Forelimb muscle (tissue), 1 donor: ENCODE measurements at places on chromosomes 5 and 9. TPM values are rescaled to one million over a fixed set of nuclear protein-coding genes. Genes with fewer than 3 reads are reported as not detected.
A peak's percentile ranks its signal among the peaks of the same experiment; 100 is the strongest.

DNA sequence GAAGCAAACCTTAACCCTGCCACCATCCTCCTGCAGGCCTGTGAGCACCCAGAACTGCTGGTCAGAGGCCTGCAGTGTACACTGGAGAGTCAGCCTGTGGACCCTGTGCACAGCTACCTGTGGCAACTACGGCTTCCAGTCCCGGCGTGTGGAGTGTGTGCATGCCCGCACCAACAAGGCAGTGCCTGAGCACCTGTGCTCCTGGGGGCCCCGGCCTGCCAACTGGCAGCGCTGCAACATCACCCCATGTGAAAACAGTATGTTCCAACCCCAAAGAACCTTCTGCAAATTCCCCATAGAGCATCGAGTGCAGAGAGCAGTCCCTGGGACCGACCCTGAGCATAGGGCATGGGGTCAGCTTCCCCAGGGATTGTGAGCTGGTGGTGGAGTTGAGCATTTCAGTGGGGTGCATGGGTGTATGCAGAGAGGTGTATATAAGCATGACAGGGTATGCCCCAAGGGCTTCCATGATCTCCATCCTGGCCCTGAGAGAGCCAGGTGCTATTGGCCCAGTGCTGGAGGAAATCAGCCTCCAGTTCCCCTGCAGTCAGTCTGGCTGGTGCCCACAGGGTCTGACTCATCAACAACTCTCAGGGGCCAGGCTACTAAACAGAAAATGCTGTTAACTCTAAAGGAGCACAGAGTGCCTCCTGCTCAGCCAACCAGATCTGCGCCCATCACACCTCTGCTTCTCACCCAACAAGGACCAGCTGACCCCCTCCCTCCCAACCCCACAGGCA is 126.2 kb downstream of the SAXO1 start:
- DNase-seq, result no peak

Gene EDIL3
- 11.6 TPM for polyA plus RNA-seq

Gene CNTFR
- 44.9 TPM for polyA plus RNA-seq

GRCh38 chr5:20555034-20555433 is 567.0 kb upstream of the CDH18 start:
- DNase-seq, result no peak

Gene FBLL1
- 0.86 TPM for polyA plus RNA-seq

- DNase-seq, result no peak
These were observed 170.5 kb downstream of the NR3C1 start for GRCh38 chr5:143233031-143233430.

DNA sequence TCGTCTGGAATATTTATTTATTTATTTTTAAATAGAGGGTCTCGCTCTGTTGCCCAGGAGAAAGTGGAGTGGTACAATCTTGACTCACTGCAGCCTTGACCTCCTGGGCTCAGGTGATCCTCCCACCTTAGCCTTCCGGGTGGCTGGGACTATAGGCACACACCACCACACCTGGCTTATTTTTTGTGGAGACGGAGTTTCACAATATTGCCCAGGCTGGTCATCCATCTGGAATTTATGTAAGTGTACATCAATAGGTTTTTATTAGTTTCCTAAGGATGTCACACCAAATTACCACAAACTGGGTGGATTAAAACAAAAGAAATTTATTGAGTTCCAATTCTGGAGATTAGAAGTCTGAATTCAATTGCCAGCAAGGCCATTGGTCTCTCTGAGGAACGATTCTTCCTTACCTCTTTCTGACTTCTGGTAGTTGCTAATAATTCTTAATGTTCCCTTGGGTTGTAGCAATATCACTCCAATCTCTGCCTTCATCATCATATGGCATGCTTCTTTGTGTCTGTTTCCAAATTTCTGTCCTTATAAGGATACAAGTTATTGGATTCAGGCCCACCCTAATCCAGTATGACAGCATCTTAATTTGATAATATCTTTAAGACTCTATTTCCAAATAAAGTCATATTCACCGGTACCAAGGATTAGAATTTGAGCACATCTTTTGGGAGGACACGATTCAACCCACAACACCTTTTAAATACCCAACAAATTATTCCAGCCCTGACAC is 16.3 kb upstream of the RAD23B start:
- no peak for DNase-seq

DNA sequence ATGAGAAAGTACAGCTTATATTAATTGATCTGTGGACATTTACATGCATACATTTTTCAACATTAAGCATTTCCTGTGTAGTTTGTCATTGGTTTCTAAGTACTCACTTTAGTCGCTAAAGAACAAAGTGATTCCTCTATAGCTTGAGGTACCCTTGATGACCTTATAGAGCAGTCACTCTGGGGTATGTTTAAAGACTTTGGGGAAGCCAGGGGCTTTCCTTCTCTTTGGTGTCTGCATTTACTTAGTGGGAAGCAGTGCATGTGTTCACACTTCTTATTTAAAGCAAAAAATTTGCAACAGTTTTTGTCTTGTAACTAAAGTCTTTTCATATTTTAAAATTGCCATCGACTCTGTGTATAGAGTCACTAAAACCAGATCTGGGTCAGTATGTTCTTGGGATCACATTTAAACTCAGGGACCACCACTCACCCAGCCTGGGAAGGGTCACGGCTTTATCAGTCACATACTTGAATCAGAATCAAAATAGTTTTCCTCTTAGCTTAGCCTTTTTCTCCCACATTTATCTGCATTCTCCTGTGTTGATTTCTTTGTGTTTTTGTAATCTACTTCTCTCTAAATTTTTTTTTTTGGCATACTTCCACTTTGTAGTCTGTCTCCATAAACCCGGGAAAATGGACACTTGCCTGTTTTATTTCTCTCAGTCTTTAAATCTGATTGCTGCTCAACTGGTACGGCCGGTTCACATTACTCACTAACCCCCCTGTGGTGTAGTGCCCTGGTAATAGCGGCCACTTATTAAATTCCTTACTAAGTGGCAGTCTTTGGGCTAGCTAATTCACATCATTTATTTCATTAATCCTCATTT is 143.9 kb upstream of the FBN2 start:
- DNase-seq, result no peak

Gene TAF11L4
- not detected for polyA plus RNA-seq

Gene NFIL3
- 24.9 TPM for polyA plus RNA-seq

Gene OTP
- not detected for polyA plus RNA-seq

Gene C5
- polyA plus RNA-seq, result 6.8 TPM

DNA sequence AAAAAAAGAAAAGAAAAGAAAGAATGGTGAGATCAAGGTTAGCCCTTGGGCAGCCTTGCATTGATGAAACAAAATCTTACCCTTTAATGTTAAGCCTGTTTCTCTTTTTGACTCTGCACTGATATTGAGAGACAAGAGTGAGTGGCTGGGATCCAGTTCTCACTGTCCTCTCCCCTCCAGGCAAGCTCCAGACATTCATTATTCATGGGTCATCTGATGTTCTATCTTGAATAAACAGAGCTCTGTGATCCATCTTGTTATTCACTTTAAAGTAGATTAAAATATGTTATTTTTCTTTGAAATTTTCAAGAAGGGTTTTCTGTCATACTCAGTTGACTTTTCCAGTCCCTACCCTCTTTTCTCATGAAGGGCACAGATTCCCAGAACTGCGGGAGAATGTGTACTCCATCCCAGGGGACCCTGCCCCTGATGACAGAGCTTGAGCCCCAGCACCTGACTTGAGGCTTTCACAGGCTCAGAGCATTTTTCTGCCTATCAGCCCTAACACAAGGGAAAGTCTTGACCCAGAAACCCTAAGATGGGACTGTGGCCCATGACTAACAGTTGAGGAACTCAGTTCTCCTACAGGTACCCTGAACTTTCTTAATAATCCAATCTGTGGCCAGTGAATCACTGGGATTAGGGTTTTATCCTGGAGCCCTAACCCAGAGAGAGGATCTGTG is 24.1 kb downstream of the ACTL7B start:
- no peak for DNase-seq

DNA sequence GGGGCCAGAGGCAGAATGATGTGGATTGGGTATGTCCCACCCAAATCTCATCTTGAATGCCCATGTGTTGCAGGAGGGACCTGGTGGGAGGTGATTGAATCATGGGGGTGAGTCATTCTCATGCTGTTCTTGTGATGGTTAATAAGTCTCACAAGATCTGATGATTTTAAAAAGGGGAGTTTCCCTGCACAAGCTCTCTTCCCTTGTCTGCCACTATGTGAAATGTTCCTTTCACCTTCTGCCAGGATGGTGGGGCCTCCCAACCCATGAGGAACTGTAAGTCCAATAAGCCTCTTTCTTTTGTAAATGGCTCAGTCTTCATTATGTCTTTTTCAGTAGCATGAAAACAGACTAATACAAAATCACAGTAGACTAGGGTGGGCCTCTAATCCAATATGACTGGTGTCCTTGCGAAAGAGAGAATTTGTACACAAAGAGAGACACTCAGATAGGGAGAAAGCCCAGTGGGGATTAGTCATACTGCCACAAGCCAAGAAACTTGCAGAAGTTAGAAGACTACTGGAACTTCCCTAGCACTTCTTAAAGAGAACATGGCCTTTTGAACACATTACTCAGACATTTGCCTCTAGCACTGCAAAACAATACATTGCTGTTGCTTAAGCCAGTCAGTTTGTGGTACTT is 68.4 kb downstream of the ANXA1 start:
- no peak for DNase-seq

DNA sequence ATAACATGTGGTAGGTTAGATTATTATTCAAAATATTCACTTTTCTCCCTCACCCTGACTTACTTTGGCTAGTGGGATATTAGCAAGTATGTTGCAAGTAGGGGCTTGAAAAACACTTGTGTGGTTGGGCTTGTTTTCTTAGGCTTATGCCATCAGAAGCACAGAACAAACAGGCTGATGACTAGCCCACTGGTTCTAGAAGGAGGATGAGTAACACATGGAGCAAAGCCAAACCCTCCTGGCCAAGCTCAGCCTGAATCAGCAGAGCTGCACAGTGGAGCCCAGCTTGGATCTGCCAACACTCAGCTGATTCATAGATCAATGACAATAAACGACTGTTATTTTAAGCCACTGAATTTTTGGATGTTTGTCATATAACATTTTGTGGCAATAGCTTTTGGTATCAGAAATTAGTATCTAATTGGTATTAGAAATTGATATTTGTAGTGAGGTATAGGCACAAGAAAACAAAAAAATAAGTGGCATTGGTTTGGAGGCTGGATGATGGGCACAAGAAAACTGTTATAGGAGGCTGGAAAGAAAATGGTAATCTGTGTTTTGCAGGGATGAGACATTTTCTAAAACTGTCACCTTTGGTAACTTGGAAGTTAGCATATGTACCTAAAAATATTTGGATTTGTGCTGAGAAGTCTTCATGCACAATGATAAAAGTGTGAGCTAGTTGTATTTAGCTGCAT is 46.1 kb upstream of the ZBED3 start:
- DNase-seq, result peak; percentile 22

GRCh38 chr5:103497781-103498180 is 64.8 kb downstream of the NUDT12 start:
- DNase-seq, result no peak

DNA sequence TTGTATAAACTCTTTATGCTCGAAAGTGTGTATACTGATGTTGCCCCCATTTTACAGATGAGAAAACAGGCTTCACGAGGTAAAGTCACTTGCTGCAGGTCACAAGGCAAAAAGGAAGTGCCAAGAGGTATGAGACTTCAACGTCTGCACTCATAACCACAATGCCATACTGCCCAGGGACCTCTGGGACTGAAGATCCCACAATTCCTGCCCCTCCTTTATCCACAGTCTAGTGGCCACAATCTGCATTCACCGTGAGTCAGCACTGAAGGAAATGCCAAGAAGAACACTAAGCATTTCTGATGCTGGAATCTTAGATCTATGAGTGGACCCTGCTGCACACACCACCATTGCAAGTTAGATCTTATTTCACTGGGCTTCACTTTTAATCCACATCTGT is 37.3 kb downstream of the MED27 start:
- DNase-seq, result no peak

Gene IL17B
- 316 TPM for polyA plus RNA-seq

GRCh38 chr5:120677481-120677880 is 213.4 kb downstream of the PRR16 start:
- DNase-seq, result no peak

DNA sequence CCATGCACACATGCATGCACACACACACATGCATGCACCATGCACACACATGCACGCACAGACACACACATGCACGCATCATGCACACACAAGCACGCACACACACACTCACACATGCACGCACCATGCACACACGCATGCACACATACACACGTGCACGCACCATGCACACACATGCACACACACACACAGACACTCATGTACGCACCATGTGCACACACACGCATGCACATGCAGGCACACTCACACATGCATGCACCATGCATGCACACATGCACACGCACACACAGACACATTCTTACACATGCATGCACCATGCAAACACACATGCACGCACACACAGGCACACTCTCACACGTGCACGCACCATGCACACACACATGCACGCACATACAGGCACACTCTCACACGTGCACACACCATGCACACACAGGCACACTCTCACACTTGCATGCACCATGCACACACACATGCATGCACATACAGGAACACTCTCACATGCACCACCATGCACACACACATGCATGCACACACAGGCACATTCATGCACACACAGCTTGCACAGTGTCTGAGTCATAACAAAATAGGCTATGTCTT is 117.5 kb downstream of the TENT4A start:
- DNase-seq, result no peak

Gene LHX6
- 5.1 TPM for polyA plus RNA-seq

GRCh38 chr9:19331877-19332276 is 48.2 kb downstream of the RPS6 start:
- no peak for DNase-seq
